ENCODE measurements at places on chromosomes 13 and 19.

GRCh38 chr13:30463787-30464495 lies 1.8 kb downstream of the HMGB1 start:
- no peak for DNase-seq

DNA sequence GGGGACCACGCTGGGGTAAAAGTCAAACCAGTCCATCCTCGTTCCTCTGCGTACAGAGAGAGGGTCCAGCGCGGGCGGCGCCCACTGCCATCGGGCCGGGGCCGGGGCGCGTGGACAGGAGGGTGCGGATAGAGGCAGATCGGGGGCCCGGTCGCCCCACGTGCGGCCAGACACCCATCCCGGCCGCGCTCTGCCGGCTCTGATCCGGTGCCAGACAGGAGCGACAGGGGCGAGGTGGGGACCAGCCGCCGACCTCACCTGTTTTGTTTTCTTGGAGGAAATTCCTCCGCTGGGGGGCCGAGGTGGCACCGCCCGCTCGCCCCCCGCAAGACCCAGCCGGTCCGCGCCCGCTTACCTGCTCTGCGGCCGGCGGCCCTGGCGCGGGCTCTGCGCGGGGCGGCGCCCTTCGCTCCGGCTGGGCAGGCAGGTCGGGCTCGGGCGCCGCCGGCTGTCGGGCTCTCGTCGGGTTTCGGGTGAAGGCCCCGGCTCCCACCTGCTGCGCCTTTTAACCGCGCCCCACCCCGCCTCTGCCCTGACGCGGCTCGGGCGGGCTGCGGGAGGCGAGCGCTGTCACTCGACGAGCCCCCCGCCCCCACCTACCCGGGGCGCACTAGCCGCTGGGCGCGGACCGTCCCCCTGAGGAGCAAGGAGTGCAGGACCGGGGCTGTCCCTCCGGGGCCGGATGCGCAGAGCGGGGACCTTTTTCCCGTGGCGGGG lies at the start of gene GJB6:
Gene GJB6, minus strand, starts transcription at position 481 of the 717 bp plus-strand sequence. CDS start 8,839 bp downstream, outside the sequence.
- DNase-seq, result no peak

- DNase-seq, result no peak
Observed at GRCh38 chr19:49492573-49493405, 3.4 kb upstream of the RPS11 start.

DNA sequence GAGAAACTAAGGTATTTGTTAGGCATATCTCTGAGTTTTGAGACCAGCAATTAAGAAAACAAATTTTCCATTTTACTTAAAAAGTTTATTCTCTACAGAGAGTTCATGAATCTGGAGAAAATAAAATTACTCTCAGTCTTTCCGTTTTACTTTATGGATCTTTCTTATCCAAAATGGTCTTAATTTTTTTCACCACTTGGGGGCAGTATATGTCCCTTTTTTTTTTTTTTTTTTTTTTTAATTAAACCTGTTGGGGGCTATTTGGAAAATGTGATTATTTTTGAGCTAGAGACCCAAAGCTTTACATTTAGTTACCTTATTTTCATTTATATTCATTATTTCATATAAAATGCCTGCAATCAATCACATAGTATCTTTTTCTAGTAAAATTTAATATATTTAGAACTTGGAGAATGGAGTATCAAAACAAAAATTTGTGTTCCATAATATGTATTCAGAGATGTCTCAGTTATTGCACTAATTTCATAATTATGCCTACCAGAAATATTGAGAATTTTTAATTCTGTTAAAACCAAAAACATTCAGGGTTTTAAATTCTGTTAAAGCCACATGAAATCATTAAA lies 27.1 kb downstream of the PIBF1 start:
- DNase-seq, result no peak

GRCh38 chr19:41708481-41708880 lies at the start of gene CEACAM5:
TSS of gene CEACAM5 (plus strand) at chr19:41708626. CDS start at chr19:41708732, 106 bp downstream.
- no peak for DNase-seq

Measured in omental fat pad (tissue), 4 donors.